ENCODE measurements at places on chromosomes 3 and 15.

- DNase-seq = no peak
Observed at GRCh38 chr3:43505351-43505750, 116.5 kb downstream of the ANO10 start.

GRCh38 chr3:113096188-113096892 is 105.6 kb downstream of the GTPBP8 start:
- DNase-seq = no peak

DNA sequence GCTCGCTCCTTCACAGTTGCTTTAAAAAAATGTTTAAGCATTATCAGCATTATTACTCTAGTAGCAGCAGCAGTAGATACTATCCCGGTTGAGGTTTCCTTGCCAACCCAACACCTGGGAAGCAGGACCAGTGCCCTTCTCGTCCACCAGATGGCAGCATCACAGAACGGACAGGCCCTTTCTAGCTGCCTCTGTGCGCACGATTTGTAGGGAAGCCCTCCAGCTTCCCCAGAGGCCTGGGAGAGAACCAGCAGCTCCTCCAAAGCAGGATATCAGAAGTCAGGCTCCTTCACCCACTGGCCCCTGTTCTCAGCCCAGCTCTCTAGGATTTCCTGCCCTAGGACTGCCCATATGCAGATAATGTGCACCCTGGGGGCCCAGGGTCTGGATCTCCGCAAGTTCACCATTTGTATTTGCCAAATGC is 16.8 kb upstream of the ESYT3 start:
- DNase-seq = peak; percentile 55

DNA sequence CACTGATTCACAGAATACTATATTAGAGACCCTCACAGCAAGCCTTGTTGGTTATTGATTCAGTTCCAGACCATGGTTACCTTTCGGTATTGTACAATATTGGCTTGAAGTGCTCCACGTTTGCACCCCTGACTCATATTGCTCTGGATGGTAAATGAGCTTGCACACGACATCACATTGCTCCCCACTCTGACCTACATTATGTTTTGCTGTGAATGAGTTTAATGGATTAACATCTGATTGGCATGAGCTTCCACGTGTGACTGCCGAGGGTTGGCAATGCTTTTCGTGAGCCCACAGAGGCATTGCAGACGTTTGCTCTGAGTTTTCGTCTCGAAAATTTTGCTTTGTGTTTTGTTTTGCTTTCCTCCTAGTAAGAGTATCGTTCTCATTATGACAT is 225.8 kb upstream of the ICE2 start:
- DNase-seq = no peak

DNA sequence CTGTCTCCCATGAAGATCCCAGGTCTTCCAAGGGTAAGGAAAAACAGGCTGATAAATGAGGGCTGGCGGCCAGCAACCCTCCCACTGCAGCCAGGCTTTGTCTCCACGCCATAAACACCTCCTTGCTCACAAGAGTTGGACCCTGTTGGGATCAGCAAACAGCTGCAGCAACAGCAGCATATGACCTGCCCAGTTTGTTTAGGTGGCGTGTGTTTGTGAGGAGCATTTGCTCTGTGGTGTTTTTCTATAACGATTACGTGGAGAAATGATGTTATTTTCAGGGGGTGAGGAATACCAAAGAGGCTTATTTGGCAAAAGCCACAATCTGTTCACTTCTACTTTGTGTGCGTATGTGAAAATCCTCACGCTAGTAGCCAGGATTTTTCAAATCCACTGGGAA is 58.5 kb downstream of the RFTN1 start:
- DNase-seq = no peak

Measured in T-helper 1 cell (primary cell).